ENCODE measurements at places on chromosomes 1 and 21.

- DNase-seq = no peak
Measured at GRCh38 chr1:203911806-203912205, 50.4 kb downstream of the SNRPE start.

GRCh38 chr1:163836481-163836880, 514.7 kb downstream of the NUF2 start:
- no peak for DNase-seq

GRCh38 chr1:101137144-101138126, 99.4 kb upstream of the S1PR1 start:
- DNase-seq = no peak

DNA sequence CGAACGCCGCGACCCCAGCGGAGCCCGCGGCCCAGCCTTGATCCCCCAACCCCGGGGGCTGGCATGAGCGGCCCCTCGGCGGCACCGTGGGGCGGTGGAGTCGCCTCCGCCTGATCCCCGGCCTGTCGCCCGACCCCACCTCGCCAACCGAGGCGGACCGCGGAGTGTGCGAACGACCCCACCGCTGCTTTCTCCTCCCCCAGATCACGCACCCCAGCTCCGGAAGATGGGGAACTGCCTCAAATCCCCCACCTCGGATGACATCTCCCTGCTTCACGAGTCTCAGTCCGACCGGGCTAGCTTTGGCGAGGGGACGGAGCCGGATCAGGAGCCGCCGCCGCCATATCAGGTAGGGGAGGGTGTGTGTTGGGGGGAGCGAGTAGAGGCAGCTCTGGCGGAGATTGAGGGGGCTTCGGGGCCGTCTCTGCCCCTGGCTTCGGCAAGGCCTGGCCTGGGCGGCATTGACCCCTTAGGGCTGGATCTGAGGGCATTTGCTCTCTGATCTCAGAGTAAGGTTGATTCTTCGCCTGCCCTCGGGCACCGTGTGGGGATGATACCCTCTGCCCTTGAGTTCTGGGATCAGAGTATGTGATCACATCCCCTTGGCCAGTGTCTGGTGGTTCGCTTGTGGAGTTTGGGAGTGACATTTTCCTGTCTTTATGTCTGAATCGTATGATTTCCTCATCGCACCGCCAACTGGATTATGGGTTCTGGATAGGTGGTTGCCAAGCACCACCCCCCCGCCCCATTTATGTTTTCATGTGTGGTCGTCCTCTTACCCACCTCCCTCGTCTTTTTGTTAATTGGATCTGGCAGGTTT, 668 bp downstream of the RNF11 start:
- peak; percentile 62 for DNase-seq

DNA sequence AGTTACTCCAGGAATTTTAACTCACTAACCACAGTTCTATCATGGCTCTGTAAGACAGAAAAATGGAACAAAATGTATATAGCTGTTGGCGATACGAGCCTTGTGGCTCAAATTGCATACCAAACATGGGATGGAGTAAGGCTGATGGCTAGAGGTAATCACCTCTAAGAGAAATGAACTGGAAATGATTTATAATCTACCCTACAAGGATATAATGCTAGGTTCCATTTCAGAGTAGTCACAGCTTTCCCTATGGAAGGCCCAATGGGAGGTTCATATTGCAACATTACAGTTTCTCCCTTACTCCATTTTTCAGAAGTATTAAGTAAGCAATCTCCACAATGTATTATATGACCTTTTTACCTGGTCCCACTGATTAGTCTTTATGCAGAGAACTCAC, 61.6 kb downstream of the EDEM3 start:
- no peak for DNase-seq

- no peak for DNase-seq
Measured at GRCh38 chr1:199843861-199844260, 183.6 kb upstream of the NR5A2 start.

- no peak for DNase-seq
Measured at GRCh38 chr21:46237474-46237873, 8.9 kb upstream of the LSS start.

GRCh38 chr1:244150071-244150470, 99.0 kb downstream of the ZBTB18 start:
- no peak for DNase-seq

GRCh38 chr1:78286686-78287085, 204.1 kb upstream of the PTGFR start:
- no peak for DNase-seq

DNA sequence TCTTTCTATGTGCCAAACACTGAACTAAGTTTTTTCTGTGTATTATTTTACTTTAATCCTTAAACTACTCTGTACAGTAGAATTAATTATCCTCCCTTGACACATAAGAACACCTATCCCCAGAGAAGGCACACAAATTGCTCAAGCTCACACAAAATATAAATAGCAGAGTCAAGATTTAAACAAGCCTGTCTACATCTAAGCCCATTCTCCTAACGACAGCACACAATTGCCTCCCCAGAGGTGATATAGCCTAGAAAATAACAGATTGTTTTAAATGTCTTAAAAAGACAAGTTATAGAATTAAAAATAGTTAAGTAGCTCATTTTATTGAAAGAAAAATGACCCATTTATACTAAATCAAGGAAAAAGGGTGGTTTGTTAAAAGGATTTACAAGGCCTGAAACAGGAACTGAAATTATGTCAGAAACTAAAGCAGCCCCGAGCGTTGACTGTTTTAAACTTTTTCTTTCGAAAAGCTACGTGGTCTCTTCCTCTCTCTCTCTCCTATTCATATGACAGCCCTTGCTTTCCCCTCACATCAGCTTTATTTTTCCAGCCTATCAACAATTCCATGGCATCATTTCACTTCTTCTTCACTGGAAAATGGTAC, 30.5 kb downstream of the TNFSF18 start:
- DNase-seq = no peak

DNA sequence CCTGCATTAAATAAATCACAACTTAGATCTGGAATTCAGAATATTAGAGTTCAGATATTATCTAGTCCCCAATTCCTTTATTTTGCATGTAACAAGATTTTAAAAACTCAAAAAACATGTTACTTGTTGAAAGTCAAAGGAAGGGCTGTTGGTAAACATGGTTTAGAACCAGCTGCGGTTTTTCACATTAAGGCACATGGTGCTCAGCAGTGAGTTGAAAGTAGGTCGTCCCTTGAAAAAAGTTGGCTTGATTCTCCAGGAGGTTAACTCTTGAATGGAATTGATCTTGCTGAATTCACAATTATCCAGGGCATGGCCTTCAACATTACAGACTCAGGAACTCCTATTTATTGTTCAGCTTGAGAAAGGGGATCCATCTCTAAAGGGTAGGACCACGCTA, 277.1 kb upstream of the DUSP10 start:
- no peak for DNase-seq

GRCh38 chr1:1086911-1087341, 12.8 kb upstream of the RNF223 start:
- peak; percentile 38 for DNase-seq

DNA sequence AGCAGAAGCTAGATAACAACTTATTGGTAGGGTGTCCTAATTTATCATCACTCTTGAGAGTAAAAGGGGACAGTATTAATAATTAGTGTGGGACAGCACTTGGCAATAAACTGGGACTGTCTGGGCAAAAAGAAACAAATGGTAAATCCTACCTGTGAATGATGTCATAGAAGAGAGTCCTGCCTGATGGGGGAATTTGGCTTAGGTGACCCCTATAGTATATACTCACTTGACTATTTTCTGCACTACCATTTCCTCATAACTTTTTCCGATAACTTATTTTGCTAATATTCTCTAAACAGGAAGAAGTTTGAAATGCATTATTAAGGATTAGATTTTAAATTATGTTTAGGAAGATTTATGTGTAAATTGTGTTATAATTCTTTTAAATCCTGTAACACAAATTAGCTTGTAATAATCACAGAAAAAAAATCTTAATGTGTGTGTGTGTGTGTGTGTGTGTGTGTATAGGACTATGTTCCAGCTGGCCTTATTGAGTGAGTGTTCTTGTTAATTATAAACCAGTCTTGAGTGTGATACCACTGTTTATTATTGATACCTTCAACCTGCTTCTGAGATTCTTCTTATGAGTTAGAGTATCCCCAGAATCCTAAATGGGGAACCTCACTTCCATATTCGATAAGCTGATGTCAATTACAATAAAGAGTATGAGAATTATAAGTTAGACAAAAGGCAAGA, 144.2 kb upstream of the C1orf105 start:
- no peak for DNase-seq

GRCh38 chr1:244436336-244437085, 15.2 kb downstream of the ADSS2 start:
- DNase-seq = no peak

GRCh38 chr1:235027862-235028250, 100.8 kb downstream of the TOMM20 start:
- peak; percentile 34 for DNase-seq

DNA sequence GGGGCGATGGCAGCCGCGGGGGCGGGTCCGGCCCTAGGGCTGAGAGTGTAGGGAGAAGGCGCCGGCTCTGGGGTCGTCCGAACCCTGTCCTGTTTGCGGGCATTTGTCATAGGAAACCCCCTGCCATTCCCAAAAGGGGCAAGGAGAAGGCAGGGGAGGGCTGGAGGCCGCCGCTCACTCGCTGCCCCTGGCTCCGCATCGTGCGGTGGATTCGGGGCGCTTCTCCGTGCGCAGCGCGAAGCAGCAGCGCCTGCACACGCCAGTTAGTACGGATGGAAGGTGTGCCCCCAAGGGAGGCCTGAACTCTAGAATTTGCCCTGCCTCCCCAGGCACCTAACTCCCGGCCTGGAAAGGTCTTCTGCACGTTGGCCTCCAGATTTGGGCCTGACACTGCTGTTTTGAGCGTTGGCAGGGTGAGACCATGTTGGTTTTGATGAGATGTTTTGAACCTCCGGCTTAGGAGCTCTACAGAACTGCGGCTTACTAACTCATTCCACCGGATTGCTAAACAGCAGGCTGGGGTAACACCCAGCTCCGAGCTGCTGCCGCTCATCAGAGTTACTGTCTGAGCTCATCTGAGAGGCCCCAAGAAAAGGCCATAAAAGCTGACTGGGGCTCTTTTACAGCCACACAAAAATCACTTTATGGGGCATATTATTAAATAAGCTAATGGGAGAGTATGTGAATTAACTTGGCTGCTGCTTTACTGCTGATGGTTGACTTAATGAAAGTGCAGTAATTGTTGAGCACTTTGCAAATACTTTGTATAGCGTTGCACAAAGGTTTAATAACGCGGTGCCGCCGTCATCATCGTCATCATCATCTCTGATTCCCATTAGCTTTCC, 987 bp downstream of the GPR137B start:
- no peak for DNase-seq

DNA sequence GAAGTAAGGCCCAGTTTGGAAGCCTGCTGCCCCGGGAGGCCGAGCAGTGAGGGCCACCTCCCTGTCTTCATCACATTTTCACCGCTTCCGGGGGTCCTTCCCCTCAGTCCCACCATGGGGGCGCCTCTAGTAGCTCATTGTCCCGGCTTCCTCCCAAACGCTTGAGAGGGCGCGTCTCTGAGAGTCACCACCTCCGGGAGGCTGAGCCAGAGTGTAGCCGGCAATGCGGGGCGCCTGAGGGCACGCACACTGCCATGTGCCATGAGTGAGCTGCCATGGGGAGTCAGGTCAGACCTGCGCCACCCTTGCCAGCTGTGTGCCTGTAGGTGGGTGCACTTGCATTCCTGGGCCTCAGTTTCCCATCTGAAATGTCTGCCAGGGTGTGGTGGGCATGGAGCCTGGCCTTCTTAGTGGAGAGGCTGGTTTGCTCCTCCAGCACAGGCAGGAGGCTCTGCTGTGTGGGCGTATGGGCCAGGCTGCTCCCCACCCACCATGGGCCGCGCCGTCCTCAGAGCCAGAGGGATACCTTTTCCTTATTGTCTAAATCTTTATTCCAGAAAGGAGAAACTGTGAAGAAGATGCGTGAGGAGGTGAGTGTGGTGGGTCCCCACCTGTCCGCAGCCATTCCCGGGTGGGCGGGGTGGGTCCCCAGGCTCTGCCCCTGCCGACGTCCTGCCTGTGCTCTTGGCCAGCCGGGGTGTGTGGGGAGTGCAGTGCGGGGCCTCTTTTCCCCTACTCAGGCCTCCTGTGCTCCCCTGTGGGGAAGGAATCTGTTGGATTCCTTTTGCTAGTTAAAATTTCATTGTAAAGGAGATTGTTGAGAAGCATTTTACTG, 81.3 kb upstream of the COL6A1 start:
- DNase-seq = no peak

DNA sequence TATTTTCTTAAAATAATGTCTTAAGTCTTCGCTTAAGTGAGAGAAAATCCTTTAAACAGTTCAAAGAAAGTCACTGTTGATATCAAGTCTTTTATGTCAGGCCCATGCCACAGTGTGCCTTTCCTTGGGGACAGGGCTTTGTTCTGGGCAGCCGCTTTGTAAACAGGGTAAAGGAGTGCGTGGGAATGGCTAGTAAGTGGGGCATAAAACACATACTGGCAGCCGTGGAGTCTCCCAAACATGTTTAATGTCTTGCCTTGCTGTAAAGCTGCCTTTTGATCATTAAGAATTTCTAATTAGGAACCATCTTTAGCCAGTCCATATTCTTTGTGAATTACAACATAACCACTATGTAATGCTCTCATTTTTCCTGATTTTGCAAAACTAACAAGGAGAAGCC, 99.7 kb downstream of the PHTF1 start:
- DNase-seq = no peak

- DNase-seq = peak; percentile 37
Measured at GRCh38 chr1:201884425-201884824, 4.3 kb upstream of the SHISA4 start.

DNA sequence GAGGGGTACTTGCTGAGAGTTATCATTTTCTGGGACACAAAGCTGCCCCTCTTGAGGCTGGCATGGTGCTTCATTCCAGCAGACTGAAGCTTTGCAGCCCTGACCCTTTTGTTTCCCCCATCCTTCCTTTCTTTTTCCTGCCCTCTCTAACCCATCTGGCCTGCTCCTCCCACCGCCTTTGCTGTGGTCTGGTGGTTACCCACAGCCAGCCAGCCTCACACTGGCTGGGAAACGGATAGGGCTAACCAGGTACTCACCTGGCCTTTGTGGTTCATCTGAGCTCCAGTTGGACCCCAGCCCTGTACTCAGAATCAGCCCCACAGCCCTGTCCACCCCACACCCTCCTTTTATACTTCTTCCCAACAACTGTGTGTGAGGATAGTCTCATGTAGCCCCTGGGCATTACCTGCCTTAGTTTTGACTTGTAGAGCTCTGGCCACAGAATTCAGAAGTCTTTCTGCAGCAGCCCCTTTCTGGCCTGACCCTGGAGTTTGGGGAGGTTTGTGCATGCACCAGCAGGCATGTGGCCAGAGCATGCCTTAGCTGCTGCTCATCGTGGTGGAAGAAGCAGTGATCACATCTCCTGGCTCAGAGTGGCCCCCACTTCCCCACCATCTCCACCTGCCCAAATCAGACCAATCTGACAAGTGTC, 138.0 kb downstream of the TRABD2B start:
- peak; percentile 33 for DNase-seq

GRCh38 chr1:216020743-216021345, 402.4 kb downstream of the USH2A start:
- DNase-seq = no peak

Measured in left lobe of liver (tissue), 2 donors.